ENCODE measurements at places on chromosomes 3 and 15. TPM values are rescaled to one million over a fixed set of nuclear protein-coding genes. Genes with fewer than 3 reads are reported as not detected.
A peak's percentile ranks its signal among the peaks of the same experiment; 100 is the strongest.

- H3K27ac ChIP-seq: no peak overlapping the region
- H3K27me3 ChIP-seq: no peaks in the 10 kb centered on the region
- H3K4me3 ChIP-seq: no peak overlapping the region
- H3K36me3 ChIP-seq: peaks cover 20% of the 10 kb centered on the region
Measured at GRCh38 chr15:42723068-42723467, 13.9 kb downstream of the CDAN1 start.

GRCh38 chr3:190644766-190645165 lies 130.9 kb downstream of the IL1RAP start:
- no peaks in the 10 kb centered on the region for H3K27me3 ChIP-seq
- H3K36me3 ChIP-seq: peaks cover 14% of the 10 kb centered on the region
- H3K4me3 ChIP-seq: no peak overlapping the region
- no peak for DNase-seq

Gene POPDC2
- total RNA-seq: 1.7 TPM

- H3K36me3 ChIP-seq: no peaks in the 10 kb centered on the region
- H3K4me1 ChIP-seq: no peaks in the 10 kb centered on the region
- no peak overlapping the region for H3K4me3 ChIP-seq
- H3K27ac ChIP-seq: no peak overlapping the region
Measured at GRCh38 chr3:123832692-123833397, 51.3 kb downstream of the MYLK start.

DNA sequence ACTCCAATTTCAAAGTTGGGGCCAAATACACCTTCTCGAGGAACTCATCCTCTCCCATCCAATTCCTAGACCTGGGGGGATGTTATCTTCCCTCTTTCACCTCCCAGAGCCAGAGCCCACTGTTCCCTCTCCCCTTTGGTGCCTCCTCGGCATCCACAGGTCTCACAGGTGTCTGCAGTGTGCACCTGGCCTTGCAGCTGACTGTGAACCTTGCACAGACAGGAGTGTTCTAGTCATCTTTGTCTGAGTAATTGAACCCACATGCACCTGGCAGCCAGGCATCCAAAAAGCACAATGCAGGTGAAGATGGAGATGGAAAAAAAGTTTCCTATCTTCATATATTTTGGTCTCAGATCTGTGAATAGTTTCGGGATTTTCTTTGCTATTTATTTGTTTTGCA lies 30.8 kb downstream of the PCOLCE2 start:
- DNase-seq: no peak
- peaks cover 2% of the 10 kb centered on the region for H3K4me1 ChIP-seq
- H3K27me3 ChIP-seq: peaks cover 19% of the 10 kb centered on the region
- no peaks in the 10 kb centered on the region for H3K36me3 ChIP-seq
- no peak overlapping the region for H3K4me3 ChIP-seq
- H3K27ac ChIP-seq: no peak overlapping the region

DNA sequence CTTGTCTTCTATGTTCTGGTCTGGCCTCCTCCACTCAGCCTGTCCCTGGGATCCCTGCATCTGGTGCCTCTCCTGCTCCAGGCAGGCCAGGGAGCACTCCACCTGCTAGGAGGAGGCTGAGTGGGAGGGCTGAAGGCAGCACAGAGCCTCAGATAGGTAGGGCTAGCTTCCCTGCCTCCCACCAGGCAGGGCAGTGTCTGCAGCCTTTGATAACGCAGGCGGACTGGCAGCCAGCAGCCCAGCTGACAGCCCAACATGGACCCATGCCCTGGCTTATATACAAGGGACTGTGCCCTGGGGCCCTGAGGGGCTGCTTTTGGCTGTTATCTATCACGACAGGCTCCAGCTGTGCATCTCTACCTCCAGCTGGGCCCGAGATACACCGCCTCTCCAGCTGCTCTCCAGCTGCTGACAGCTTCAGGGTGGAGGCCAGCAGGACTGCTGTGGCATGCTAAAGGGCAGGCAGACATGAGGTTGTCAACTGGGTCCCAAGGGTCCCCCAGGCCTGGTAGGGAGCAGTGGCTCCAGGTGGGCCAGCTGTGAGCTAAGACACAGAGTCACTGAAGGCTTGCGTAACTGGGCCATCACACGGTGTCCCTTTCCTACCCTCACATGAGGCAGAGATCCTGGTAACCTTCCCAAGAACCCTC lies 5.2 kb upstream of the CLK3 start:
- H3K4me3 ChIP-seq: no peak overlapping the region
- peaks cover 13% of the 10 kb centered on the region for H3K4me1 ChIP-seq
- no peak overlapping the region for H3K27ac ChIP-seq

GRCh38 chr15:95086531-95087252 lies 855.3 kb downstream of the MCTP2 start:
- H3K27ac ChIP-seq: no peak overlapping the region
- H3K4me3 ChIP-seq: no peak overlapping the region
- no peak for DNase-seq
- no peaks in the 10 kb centered on the region for H3K36me3 ChIP-seq
- no peaks in the 10 kb centered on the region for H3K27me3 ChIP-seq

- no peaks in the 10 kb centered on the region for H3K27me3 ChIP-seq
- H3K4me3 ChIP-seq: no peak overlapping the region
- H3K36me3 ChIP-seq: peaks cover 4% of the 10 kb centered on the region
- H3K4me1 ChIP-seq: peaks cover 6% of the 10 kb centered on the region
- DNase-seq: no peak
Measured at GRCh38 chr3:4341336-4341675, 38.1 kb downstream of the SETMAR start.

DNA sequence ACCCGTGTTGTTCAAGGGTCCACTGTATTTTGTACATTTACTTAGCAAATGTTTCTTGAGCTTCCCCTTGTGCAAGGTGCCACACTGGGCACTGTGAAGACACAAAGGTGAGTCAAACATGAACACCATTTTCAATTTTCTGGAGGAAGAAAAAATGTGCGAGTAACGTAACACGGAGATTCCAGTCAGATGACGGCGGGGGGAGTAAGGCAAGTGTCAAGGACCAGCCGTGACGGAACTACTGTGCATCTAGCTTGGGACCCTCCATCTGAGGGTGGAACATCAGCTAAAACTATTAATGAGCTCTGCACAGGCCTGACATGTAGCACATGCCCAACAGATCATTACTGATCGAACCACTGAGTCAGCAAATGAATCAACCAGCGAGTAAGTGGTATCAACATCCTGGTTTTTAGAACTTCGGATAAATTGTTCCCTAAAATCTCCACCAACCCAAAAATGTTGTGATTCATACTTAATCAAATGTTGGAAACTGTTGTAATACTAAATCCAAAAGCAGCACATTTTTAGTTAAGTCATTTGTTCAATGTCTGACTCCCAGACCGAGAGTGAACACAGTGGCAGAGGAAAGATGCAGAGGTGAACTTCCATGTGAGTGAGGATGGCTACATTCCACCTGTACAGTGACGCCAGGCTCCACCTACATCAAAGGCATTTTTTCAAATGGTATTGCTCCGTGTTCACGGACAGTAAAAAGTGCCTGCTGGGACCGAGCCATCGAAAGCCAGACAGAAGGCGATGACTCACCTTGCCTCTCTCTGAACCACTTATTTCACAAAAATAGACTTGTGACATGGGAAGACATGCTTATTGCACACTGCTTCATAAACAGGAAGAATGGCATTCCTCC lies 172.2 kb downstream of the ATP10A start:
- peaks cover 58% of the 10 kb centered on the region for H3K36me3 ChIP-seq
- H3K4me3 ChIP-seq: no peak overlapping the region
- no peaks in the 10 kb centered on the region for H3K27me3 ChIP-seq
- H3K4me1 ChIP-seq: no peaks in the 10 kb centered on the region
- H3K27ac ChIP-seq: no peak overlapping the region
- no peak for DNase-seq

- no peak for DNase-seq
- H3K27me3 ChIP-seq: no peaks in the 10 kb centered on the region
- no peak overlapping the region for H3K4me3 ChIP-seq
- no peaks in the 10 kb centered on the region for H3K4me1 ChIP-seq
- no peaks in the 10 kb centered on the region for H3K36me3 ChIP-seq
Measured at GRCh38 chr15:46961795-46962194, 755.5 kb upstream of the SEMA6D start.

GRCh38 chr3:72829701-72830100 lies 18.5 kb downstream of the SHQ1 start:
- no peak overlapping the region for H3K27ac ChIP-seq
- peaks cover 32% of the 10 kb centered on the region for H3K36me3 ChIP-seq
- no peak for DNase-seq
- no peaks in the 10 kb centered on the region for H3K4me1 ChIP-seq
- H3K4me3 ChIP-seq: no peak overlapping the region
- no peaks in the 10 kb centered on the region for H3K27me3 ChIP-seq

- H3K27me3 ChIP-seq: peaks cover 7% of the 10 kb centered on the region
- no peak overlapping the region for H3K4me3 ChIP-seq
- no peak for DNase-seq
- no peaks in the 10 kb centered on the region for H3K4me1 ChIP-seq
- no peak overlapping the region for H3K27ac ChIP-seq
- H3K36me3 ChIP-seq: no peaks in the 10 kb centered on the region
Measured at GRCh38 chr3:11045536-11045935, 53.0 kb downstream of the SLC6A1 start.

GRCh38 chr3:10416730-10417300 lies 88.6 kb downstream of the ATP2B2 start:
- no peak overlapping the region for H3K4me3 ChIP-seq
- H3K27me3 ChIP-seq: peaks cover 4% of the 10 kb centered on the region

Gene PFN2
- 0.50 TPM for total RNA-seq

GRCh38 chr3:193727089-193727488 lies 134.1 kb downstream of the OPA1 start:
- no peak overlapping the region for H3K27ac ChIP-seq
- no peaks in the 10 kb centered on the region for H3K36me3 ChIP-seq
- H3K27me3 ChIP-seq: peaks cover 2% of the 10 kb centered on the region
- DNase-seq: no peak
- H3K4me1 ChIP-seq: no peaks in the 10 kb centered on the region
- no peak overlapping the region for H3K4me3 ChIP-seq

GRCh38 chr15:55873024-55873720 lies 120.2 kb downstream of the NEDD4 start:
- no peak overlapping the region for H3K27ac ChIP-seq
- H3K4me3 ChIP-seq: no peak overlapping the region
- peaks cover 3% of the 10 kb centered on the region for H3K4me1 ChIP-seq
- H3K27me3 ChIP-seq: no peaks in the 10 kb centered on the region
- no peak for DNase-seq

GRCh38 chr3:195853036-195853435 lies 41.3 kb upstream of the MUC4 start:
- no peak overlapping the region for H3K4me3 ChIP-seq
- DNase-seq: no peak
- peaks cover 15% of the 10 kb centered on the region for H3K4me1 ChIP-seq

- H3K36me3 ChIP-seq: peaks cover 66% of the 10 kb centered on the region
- no peak overlapping the region for H3K4me3 ChIP-seq
- no peaks in the 10 kb centered on the region for H3K27me3 ChIP-seq
- no peak overlapping the region for H3K27ac ChIP-seq
Measured at GRCh38 chr15:90972133-90972532, 17.4 kb downstream of the RCCD1 start.

- peaks cover 1% of the 10 kb centered on the region for H3K36me3 ChIP-seq
- peak; percentile 40 for DNase-seq
- peak overlapping the region; percentile 4 for H3K4me3 ChIP-seq
Measured at GRCh38 chr3:11764931-11765363, 81.7 kb downstream of the TAMM41 start.

- H3K4me1 ChIP-seq: peaks cover 35% of the 10 kb centered on the region
- H3K27ac ChIP-seq: no peak overlapping the region
- DNase-seq: no peak
Measured at GRCh38 chr3:73021301-73021835, 24.8 kb downstream of the PPP4R2 start.

Gene SLC12A8
- 0.10 TPM for total RNA-seq

Gene SPATA12
- not detected for total RNA-seq

Gene SAMD7
- not detected for total RNA-seq

DNA sequence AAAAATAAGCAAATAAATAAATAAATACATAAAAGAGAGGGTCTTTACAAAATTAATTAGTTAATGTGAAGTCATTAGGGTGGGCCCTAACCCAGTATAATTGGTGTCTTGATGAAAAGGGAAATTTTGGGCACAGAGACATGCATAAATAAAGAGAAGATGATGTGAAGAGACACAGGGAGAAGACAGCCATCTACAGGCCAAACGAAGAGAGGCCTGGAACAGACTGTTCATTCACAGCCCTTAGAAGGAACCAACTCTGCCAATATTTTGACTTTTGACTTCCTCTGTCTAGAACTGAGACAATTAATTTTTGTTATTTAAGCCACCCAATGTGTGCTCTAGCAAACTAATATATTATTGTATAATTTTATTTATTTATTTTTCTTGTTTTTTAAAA lies 29.6 kb upstream of the SELENOK start:
- no peak overlapping the region for H3K4me3 ChIP-seq
- peak; percentile 12 for DNase-seq
- H3K27ac ChIP-seq: no peak overlapping the region
- H3K36me3 ChIP-seq: no peaks in the 10 kb centered on the region

DNA sequence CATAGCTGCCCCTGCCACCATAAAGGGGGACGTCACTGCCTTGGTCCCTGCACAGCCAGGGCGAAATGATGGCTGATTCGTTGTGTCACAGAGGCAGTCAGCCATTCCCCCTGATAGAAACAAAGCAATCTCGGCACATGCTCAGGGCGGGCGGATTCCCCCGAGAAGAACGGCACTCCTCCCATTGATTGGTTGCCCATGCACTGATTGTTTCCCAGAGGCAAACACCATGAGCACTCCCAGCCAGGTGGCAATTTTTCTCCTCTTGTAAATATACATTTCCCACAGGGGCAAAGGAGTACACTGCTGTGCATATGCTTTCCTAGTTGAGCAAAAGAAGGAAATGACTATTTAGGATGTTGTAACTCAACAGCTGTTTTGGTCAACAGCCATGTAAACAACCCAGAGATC lies 56.5 kb downstream of the KY start:
- H3K4me3 ChIP-seq: no peak overlapping the region
- no peak for DNase-seq
- H3K27ac ChIP-seq: no peak overlapping the region
- H3K36me3 ChIP-seq: no peaks in the 10 kb centered on the region
- peaks cover 2% of the 10 kb centered on the region for H3K4me1 ChIP-seq
- peaks cover 6% of the 10 kb centered on the region for H3K27me3 ChIP-seq

- H3K27ac ChIP-seq: no peak overlapping the region
- no peak for DNase-seq
- H3K36me3 ChIP-seq: no peaks in the 10 kb centered on the region
Measured at GRCh38 chr3:157637866-157638265, 134.7 kb upstream of the VEPH1 start.

GRCh38 chr3:96731031-96731430 lies 83.4 kb upstream of the EPHA6 start:
- no peaks in the 10 kb centered on the region for H3K36me3 ChIP-seq
- no peaks in the 10 kb centered on the region for H3K4me1 ChIP-seq
- no peak for DNase-seq
- no peaks in the 10 kb centered on the region for H3K27me3 ChIP-seq
- H3K4me3 ChIP-seq: no peak overlapping the region
- no peak overlapping the region for H3K27ac ChIP-seq

Gene TGM5
- not detected for total RNA-seq

- H3K27ac ChIP-seq: no peak overlapping the region
- peaks cover 30% of the 10 kb centered on the region for H3K4me1 ChIP-seq
- peaks cover 13% of the 10 kb centered on the region for H3K27me3 ChIP-seq
- DNase-seq: no peak
Measured at GRCh38 chr3:160758929-160759577, 3.0 kb downstream of the PPM1L start.

Gene CLDN16
- total RNA-seq: not detected

Measured in activated CD4-positive, alpha-beta T cell treated with anti-CD3 and anti-CD28 coated beads, Interleukin-2, amount 10 ng/mL, durations not matched to agents 7 days and 5 days (primary cell).